ENCODE measurements at places on chromosomes 6 and 20.

- no peak for DNase-seq
These were observed 4.3 kb downstream of the CALHM4 start for GRCh38 chr6:116557893-116558292.

DNA sequence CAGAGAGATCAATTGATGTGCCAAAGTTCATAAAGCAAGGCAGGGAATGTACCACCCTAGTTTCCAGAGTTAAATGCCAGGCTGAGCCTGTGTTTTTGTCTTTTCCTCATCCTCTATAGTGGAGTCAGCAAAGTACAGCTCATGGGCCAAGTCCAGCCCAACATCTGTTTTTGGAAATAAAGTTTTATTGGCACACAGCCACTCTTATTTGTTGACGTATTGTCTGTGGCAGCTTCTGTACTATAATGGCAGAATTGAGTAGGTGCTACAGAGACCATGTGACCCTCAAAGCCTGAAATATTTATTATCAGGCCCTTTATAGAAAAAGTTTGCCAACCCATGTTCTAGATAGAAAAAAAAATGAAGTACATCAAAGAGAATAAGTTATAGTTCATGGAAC, 187.0 kb downstream of the TSHZ2 start:
- no peak for DNase-seq

- DNase-seq = no peak
These were observed 3.7 kb downstream of the NRN1 start for GRCh38 chr6:6002848-6003620.

GRCh38 chr20:60480950-60481742, 522.9 kb downstream of the CDH26 start:
- no peak for DNase-seq

- peak; percentile 76 for DNase-seq
These were observed 437 bp downstream of the CD40 start for GRCh38 chr20:46118481-46119020.

DNA sequence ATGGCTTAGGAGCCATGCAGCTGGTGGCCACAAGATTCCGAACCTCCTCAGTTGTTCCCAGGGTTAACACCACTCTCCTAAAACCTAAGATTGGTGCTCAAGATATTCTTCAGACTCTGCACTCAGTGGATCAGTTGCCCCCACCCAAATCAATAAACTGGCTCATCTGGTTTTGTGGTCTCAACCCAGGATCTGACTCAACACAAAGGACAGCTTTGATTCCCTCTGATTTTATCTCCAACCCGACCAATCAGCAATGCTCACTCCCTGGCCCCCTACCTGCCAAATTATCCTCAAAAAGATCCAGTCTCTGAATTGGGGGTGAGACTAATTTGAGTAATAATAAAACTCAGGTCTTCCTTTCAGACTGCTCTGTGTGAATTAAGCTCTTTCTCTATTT, 137.5 kb downstream of the EYS start:
- no peak for DNase-seq

DNA sequence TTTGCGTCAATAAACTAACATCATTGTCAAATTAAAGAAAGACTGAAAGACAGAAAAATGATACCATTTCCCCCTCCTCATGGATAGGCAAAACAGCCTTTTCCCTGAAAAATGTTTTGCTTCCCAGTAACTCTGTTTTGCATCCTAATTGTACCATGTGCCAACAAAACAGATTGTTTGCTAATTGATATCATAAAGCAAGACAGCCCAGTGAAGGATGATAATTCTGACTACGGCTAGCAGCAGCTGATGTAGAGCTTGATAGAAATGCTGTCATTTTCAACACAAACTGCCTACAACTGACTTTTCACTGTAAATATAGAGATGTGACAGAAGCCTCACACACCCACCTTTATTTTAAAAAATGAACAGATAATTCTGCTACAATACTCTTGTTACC, 1061.6 kb downstream of the HACE1 start:
- no peak for DNase-seq

DNA sequence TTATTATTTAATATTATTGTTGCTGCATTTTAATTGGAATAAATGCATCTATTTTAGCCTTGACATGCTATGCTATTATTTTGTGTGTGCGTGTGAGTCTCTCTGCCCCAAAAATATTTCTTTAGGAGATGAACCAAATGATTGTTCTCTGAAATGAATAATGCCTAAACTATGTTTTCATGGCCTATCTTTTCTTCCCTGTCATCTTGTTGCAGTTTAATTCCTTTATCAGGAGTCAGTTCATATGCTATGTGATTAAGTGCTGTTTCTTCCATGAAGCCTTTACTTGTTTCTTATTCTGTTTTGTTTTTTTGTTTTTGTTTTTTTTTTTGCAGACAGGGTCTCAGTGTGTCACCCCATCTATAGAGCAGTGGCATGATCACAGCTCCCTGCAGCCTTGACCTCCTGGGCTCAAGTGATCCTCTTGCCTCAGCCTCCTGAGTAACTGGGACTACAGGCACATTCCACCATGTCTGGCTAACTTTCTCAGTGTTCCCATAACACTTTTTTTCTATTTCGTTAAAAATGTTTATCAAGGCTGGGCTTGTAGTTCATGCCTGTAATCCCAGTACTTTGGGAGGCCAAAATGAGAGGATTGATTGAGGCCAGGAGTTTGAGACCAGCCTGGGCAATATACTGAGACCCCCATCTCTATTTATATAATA, 25.7 kb downstream of the TPX2 start:
- no peak for DNase-seq

- DNase-seq = no peak
These were observed 63.3 kb upstream of the EXOC2 start for GRCh38 chr6:756224-756623.

DNA sequence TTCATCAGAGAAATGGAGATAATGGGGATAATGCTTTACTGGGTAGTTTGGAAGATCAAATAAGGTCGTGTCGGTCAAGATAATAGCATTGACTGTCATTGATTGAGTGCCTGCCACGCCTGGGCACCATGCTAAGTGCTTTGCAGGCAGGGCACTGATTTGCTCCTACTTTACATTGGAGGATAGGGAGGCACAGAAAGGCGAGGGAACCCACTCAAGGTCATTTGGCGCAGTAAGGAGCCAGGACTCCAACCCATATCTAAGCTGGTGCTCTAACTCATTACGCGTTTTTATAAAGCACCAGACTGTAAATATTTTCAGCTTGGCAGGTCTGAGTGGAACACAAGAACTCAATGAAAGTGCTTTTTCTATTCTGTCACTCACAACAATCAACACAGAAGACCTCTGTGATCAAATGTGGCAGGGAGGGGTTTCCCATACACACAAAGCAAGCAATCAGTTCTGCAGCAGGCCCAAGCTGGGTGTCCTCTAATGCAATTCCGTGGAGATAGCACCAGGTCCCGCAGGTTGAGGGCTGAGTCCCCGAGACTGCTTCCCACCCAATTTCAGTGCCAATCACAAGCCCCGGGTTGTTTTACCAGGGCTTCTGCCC, 373.6 kb downstream of the CDH26 start:
- no peak for DNase-seq

DNA sequence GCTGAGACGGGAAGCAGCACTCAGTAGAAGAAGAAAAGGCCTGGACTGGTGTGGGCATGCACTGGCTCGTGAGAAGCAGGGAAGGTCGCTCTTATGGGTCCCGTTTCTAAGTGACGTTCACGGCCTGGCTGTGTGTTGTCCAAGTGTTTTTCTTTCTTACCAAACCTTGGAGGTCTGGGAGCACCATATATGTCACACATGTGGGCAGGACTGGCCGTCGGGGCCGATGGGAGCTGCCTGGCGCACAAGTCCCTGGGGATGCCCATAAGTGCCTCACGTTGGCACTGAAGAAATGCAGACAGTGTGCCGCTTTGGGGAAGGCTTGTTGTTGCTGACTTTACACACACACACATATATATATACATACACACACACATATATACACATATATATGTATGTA, 86.0 kb upstream of the DUSP22 start:
- DNase-seq = no peak

GRCh38 chr6:5412663-5413062, 151.3 kb downstream of the FARS2 start:
- DNase-seq = no peak

- no peak for DNase-seq
These were observed 197.8 kb downstream of the OGFRL1 start for GRCh38 chr6:71486461-71486860.

- no peak for DNase-seq
These were observed 11.1 kb downstream of the UBE2V1 start for GRCh38 chr20:50101887-50102286.

DNA sequence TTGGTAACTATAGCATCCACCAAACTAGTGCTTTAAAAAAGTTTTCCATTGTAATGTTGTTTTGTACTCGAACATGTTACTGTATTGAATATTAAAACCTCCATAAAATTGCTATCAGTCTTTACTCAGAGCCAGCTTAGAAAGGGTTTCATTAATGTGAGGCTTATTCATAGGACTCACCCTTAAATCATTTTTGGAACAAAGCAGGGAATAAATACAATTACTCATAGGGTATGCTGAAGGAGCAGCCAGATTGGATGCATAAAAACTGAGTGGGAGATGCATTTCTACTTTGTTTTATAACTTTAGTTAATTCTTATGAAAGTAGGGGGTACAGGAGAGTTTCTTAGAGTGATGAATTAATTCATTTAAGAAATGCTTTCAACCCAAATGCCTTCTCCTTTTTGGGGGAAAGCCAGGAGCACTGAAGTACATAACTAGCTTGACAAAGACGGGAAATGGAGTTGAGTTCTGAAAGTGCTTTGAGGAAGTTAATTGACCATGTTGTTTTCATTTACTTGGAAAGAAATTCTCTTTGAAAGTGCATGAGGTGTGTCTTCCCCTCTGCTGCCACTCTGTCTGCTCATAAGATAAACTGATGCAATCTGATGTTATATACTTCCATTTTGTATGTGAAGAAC, 90.3 kb downstream of the RNF144B start:
- DNase-seq = no peak
